ENCODE measurements at places on chromosomes 3 and 15.

- no peak for DNase-seq
Measured at GRCh38 chr3:50352781-50353180, 2.1 kb downstream of the CYB561D2 start.

DNA sequence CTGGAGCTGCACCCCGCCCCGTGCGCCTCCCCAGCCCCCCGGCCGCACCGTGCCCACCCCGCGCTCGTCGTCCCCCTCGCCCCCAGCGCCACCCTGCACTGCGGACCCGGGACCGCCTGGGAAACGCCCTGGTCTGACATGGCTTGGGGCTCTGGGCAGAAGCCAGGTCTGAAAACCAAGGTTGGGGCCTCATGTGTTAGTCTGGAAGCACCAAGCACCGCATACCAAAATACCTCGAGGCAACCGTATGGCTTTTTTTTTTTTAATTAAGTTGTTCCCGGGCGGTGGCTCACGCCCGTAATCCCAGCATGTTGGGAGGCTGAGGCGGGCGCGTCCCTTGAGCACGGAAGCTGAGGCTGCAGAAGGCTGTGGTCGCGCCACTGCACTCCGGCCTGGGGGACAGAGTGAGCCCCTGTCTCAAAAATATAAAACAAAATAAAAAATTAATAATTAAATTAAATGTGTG is 91.5 kb upstream of the CHD2 start:
- no peak for DNase-seq

GRCh38 chr3:100518244-100518643 is 25.8 kb downstream of the TMEM45A start:
- no peak for DNase-seq

GRCh38 chr3:195260280-195260905 is 10.6 kb downstream of the XXYLT1 start:
- no peak for DNase-seq

- no peak for DNase-seq
Measured at GRCh38 chr3:186949281-186949982, 19.1 kb downstream of the ST6GAL1 start.

DNA sequence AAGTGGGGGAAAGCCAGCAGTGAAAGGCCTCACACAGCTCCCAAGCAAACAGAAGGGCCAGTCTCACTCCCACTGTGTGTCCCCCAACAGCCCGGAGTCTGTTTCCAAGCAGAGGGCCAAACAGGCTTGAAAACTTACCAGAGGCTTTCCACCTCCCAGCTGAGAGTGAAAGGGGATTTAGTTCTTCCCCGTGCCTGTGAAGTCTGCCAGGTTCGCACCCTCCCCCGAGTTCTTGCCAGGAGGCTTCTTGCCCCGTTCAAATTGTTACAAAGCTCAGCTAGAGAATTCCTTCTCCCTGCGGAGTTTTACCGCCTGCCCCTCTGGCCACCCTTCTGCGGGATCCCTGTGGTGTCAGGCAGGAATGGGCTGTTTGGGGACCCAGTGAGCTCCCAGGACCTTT is 68.0 kb upstream of the WNT7A start:
- no peak for DNase-seq

GRCh38 chr3:156680243-156680914 is 6.0 kb downstream of the TIPARP start:
- no peak for DNase-seq

DNA sequence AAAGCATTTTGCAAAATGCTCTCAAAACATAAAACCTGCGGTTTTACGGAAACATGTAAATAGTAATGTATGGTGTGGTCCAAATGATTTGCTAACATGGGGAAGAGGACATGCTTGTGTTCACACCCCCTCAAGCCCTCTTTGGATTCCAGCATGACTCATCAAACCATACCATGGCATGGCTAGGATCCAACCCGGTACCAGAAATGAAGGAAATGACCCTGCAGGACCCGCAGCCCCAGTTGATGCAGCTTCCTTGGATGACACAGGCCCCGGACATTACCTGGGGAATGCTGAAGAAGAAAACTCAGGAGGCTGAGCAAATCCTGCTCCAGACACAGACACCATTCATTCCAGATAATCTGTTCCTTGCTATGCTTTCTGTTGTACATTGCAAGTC is 222.9 kb downstream of the DTWD1 start:
- no peak for DNase-seq

DNA sequence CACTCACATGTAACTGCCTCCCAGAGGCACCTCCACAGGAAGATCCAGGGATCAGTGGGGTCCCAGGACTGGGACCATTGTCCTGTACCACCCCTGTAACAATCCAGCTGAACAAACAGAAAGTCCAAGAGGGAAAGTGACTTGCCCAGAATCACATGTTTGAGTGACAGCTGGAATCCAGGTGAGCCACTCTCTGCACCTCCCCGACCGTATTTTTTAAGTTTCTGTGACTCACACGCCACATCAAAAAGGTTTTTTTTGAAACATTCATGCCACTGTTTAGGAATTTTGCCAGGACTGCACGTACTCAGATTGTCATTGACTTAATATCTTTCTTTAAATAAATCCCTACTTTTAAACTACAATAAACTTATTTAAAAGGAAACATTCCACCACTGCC is 9.8 kb upstream of the SLC6A1 start:
- DNase-seq, result no peak
